ENCODE measurements at places on chromosomes 7 and 10. TPM values are rescaled to one million over a fixed set of nuclear protein-coding genes. Genes with fewer than 3 reads are reported as not detected.

DNA sequence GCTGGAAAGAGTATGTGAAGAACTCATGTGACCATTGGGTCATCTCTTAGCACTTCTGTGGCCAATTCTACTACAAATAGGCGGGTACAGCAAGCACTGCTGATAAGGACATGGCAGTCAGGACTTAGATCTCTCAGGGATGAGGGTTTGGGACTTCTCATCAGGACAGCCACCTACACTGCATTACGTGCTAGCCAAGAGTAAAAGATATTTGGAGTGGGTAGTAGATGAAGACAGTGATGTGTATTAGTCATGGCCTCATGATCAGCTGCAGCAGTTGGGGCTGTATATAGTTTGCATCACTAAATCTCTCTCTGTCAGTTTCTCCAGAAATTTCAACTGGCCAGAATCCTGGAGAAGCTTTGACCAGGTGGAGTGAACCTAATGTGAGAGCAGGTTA, 9.2 kb downstream of the TAS2R60 start:
- H3K4me1 ChIP-seq, result no peaks in the 10 kb centered on the region
- DNase-seq, result no peak
- no peaks in the 10 kb centered on the region for H3K27me3 ChIP-seq
- H3K4me3 ChIP-seq, result no peak overlapping the region
- no peaks in the 10 kb centered on the region for H3K36me3 ChIP-seq

- H3K27me3 ChIP-seq, result no peaks in the 10 kb centered on the region
- no peaks in the 10 kb centered on the region for H3K4me1 ChIP-seq
- H3K4me3 ChIP-seq, result no peak overlapping the region
- no peak for DNase-seq
- H3K27ac ChIP-seq, result no peak overlapping the region
These were observed 67.0 kb downstream of the ATE1 start for GRCh38 chr10:121860810-121861209.

The EVX1 gene
- not detected for total RNA-seq

GRCh38 chr7:95471071-95471470, 14.7 kb upstream of the ASB4 start:
- H3K4me3 ChIP-seq, result no peak overlapping the region
- peaks cover 30% of the 10 kb centered on the region for H3K4me1 ChIP-seq
- H3K27me3 ChIP-seq, result no peaks in the 10 kb centered on the region
- DNase-seq, result peak; percentile 29
- H3K36me3 ChIP-seq, result no peaks in the 10 kb centered on the region

- H3K36me3 ChIP-seq, result no peaks in the 10 kb centered on the region
- DNase-seq, result no peak
- no peak overlapping the region for H3K27ac ChIP-seq
These were observed 33.4 kb downstream of the CPXM2 start for GRCh38 chr10:123858077-123858681.

GRCh38 chr7:110854651-110855050, 236.3 kb upstream of the LRRN3 start:
- H3K4me3 ChIP-seq, result no peak overlapping the region
- no peaks in the 10 kb centered on the region for H3K27me3 ChIP-seq
- peaks cover 23% of the 10 kb centered on the region for H3K4me1 ChIP-seq
- DNase-seq, result no peak
- H3K36me3 ChIP-seq, result peaks cover 5% of the 10 kb centered on the region

The IGF2BP3 gene
- total RNA-seq, result 183 TPM

The MBL2 gene
- not detected for total RNA-seq

DNA sequence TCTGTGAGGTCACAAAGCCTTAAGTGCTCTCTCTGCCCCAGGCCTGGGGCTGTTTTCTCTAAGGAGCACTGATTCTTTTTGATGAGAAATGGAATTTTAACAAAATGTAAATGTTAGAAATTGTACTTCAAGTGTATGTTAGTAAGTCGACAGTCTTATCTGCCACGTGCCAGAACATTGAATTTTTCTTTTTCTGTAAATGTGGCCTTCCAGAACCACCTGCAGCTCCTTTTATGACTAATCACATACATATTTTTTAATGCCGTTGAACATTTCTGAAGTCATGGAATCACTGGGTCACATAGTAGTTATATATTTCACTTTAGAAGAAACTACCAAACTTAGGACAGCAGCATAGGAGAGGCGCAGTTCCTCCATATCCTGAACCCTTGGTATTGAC, 38.0 kb downstream of the UBE3C start:
- H3K27me3 ChIP-seq, result no peaks in the 10 kb centered on the region
- H3K4me3 ChIP-seq, result no peak overlapping the region
- peaks cover 52% of the 10 kb centered on the region for H3K36me3 ChIP-seq
- no peak for DNase-seq
- no peaks in the 10 kb centered on the region for H3K4me1 ChIP-seq
- H3K27ac ChIP-seq, result peak overlapping the region; percentile 23

The TRIM50 gene
- total RNA-seq, result not detected

DNA sequence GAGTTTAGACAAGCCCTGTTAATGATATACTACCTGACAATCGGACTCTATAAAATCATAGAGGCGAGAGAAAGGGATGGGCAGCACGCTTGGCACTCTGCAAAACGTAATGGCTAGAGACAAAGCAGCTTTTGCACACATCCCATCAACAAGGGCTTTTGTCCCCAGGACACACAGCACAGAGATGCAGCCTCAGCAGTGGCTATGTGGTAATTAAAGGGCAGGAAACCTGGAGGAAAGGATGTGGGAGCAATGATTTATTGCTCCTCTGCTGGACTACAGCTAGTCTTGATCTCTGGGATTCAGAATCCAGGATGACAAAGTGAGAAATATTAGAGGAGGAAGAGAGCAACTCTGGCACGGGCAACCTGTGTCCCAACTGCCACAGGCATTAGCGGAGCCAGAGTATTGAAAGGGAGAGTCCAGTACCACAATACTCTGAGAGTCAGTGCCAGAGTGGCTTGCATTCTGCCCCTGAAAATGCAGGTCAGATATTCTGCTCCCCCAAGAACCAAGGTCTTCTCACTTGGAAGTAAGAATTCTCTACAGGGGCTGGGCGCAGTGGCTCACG, 96.5 kb downstream of the ARMH3 start:
- H3K4me1 ChIP-seq, result no peaks in the 10 kb centered on the region
- H3K4me3 ChIP-seq, result no peak overlapping the region
- no peaks in the 10 kb centered on the region for H3K36me3 ChIP-seq
- no peak overlapping the region for H3K27ac ChIP-seq
- no peaks in the 10 kb centered on the region for H3K27me3 ChIP-seq

The ZNF722 gene
- total RNA-seq, result not detected

- H3K4me1 ChIP-seq, result no peaks in the 10 kb centered on the region
- H3K27me3 ChIP-seq, result no peaks in the 10 kb centered on the region
- no peaks in the 10 kb centered on the region for H3K36me3 ChIP-seq
- DNase-seq, result no peak
- H3K4me3 ChIP-seq, result no peak overlapping the region
- H3K27ac ChIP-seq, result no peak overlapping the region
These were observed 342.3 kb upstream of the ADARB2 start for GRCh38 chr10:2079603-2080078.

DNA sequence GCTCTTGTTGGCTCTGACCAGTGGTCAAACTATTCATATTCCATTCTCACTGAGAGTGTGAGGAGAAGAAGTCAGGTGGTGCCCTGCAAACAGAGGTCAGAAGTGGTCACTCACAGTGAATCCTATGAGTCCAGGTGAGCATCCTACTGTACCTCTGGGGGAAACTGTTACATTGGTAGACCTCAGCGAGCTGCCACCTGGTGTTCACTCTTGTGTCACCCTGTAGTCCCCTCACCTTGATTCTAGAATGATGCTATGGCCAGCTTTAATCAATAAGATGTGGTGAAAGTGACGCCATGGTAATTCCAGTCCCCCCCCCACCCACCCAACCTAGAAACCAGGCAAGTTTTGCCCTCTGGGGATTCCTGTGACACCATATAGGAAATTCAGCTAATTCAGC, 1.2 kb upstream of the AMPH start:
- H3K36me3 ChIP-seq, result no peaks in the 10 kb centered on the region
- H3K4me1 ChIP-seq, result peaks cover 10% of the 10 kb centered on the region
- peaks cover 42% of the 10 kb centered on the region for H3K27me3 ChIP-seq
- DNase-seq, result peak; percentile 24
- H3K4me3 ChIP-seq, result no peak overlapping the region

The AMZ1 gene
- total RNA-seq, result 0.73 TPM

- no peaks in the 10 kb centered on the region for H3K4me1 ChIP-seq
- no peak overlapping the region for H3K27ac ChIP-seq
- no peaks in the 10 kb centered on the region for H3K27me3 ChIP-seq
- no peaks in the 10 kb centered on the region for H3K36me3 ChIP-seq
- peak; percentile 74 for DNase-seq
These were observed 197.1 kb downstream of the PHTF2 start for GRCh38 chr7:77995717-77996116.

DNA sequence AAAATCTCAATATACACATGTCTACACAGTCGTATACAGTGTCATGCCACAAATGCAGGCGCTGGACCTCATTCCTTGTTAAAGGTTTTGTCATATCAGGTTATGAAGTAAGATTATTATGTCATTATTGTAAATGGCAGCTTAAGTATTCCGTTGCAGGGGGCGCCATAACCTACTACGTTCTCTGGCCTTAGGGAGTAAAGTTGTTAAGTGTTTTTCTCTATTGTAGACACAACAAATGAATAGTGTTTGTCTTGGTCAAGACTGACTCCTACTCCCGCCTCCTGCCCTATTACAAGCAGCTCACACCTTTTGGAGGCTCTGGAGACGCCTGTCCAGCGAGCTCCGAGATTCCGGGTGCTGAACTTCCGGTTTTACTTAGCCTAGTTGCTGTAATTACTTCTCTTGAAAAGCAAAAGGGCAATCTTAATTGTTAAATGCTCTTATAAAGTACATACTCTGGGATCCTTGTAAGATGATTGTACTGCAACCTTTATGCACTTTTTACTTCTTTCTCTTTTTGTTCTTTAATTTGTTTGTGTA, 994 bp downstream of the GATAD1 start:
- H3K27ac ChIP-seq, result no peak overlapping the region
- H3K36me3 ChIP-seq, result peaks cover 29% of the 10 kb centered on the region
- peak overlapping the region; percentile 60 for H3K4me3 ChIP-seq

The RAB19 gene
- 15.0 TPM for total RNA-seq

- peaks cover 10% of the 10 kb centered on the region for H3K36me3 ChIP-seq
- H3K4me3 ChIP-seq, result no peak overlapping the region
- H3K27ac ChIP-seq, result peak overlapping the region; percentile 43
- H3K4me1 ChIP-seq, result peaks cover 5% of the 10 kb centered on the region
- no peak for DNase-seq
- H3K27me3 ChIP-seq, result no peaks in the 10 kb centered on the region
These were observed 53.8 kb upstream of the BAMBI start for GRCh38 chr10:28623483-28623882.
